ENCODE measurements at places on chromosomes 2 and 18.

DNA sequence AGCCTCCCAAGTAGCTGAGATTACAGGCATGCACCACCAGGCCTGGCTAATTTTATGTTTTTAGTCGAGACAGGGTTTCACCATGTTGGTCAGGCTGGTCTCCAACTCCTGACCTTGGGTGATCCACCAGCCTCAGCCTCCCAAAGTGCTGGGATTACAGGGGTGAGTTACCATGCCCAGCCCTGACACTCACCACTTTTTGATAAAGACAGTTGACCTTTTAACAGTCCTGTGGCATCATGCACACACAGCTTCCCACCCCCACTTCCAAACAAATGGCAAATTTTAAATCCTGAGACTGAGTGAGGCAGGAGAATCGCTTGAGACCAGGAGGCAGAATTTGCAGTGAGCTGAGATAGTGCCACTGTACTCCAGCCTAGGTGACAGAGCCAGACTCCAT is 6.2 kb upstream of the DNAJB2 start:
- DNase-seq = no peak

DNA sequence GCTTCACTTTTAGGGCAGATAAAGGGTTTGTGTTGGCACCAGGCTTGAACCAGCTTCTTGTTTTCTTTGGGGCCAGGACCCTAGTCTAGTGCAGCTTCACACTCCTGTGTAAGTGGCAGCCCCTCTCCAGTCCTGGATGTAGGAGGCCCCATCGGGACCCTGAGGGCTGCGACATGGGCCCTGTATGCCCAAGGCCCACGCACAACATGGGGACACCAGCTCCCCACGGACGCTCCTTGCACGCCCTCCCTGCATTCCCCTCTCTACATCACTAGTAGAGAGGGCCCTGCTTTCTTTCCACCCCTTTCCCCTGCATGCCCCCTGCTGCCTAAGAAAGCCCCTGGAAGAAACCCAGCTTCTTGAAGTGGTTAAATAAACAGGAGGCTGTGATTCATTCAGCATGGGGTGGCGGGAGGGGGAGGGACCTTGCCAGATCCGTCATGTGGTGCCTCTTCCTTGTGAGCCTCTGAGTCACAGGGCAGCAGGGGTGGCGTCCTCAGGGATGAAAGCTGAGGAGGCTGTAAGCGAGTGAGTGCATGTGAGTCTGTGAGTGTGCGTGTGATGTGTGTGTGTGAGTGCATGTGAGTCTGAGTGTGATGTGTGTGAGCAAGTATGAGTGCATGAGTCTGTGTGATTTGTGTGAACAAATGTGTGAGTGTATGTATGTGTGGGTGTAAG is 42.5 kb downstream of the COPS8 start:
- DNase-seq = peak; percentile 93

- peak; percentile 7 for DNase-seq
These were observed 11.8 kb downstream of the ERFE start for GRCh38 chr2:238170386-238171071.

- peak; percentile 45 for DNase-seq
These were observed 49.9 kb downstream of the MTCL1 start for GRCh38 chr18:8754995-8755960.

DNA sequence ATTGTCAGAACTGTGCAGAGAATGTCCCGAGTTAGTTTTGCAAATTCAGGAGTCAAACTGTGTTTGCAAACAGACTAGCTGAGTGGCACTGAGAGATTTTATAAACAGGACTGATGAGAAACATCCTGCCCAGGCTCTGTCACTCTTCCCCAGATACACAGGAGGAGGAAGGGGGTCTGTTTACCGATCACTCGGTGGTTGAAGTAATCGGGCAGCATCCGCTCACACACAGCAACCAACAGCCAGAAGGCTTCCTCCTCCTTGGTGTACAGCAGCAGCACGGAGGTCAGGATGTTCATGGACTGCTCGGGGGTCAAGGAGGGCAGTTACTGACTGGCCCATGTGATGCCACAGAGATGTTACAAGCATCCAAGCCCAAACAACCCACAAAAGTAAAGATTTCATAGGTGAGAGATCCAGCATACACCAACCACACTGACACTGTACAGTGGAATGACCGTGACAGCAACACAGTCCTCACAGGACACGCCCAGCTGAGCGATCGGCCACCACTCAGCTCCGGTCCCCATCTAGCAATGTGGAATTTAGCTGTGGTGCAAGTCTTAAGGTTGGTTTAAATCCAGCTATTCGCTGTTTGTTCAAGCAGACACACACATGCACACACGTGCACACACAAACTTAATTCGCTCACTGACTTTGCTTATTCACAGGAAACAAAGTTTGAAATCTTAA is 30.1 kb downstream of the RPL31 start:
- no peak for DNase-seq

- no peak for DNase-seq
These were observed 105.4 kb downstream of the ETAA1 start for GRCh38 chr2:67502346-67503065.

- no peak for DNase-seq
These were observed 30.2 kb downstream of the INSIG2 start for GRCh38 chr2:118118479-118118878.

DNA sequence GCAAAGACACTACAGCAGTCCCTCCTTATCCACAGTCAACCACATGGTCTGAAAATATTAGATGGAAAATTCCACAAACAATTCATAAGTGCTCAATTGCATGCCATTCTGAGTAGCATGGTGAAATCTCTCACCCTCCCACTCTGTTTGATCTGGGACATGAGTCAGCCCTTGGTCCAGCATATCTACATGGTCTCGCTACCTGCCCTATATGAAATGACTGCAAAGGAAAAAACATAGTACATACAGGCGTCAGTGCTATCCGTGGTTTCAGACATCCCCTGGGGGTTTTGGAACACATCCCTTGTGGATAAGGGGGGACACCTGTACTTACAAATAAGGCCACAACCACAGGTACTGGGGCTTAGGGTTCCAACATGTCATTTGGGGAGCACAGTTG is 73.7 kb downstream of the CABLES1 start:
- no peak for DNase-seq

- DNase-seq = no peak
These were observed 3.3 kb upstream of the OSBPL6 start for GRCh38 chr2:178191004-178191508.

GRCh38 chr18:41482501-41482900 is 472.5 kb upstream of the PIK3C3 start:
- DNase-seq = no peak

- DNase-seq = no peak
These were observed 16.4 kb downstream of the CRIM1 start for GRCh38 chr2:36371928-36372391.

DNA sequence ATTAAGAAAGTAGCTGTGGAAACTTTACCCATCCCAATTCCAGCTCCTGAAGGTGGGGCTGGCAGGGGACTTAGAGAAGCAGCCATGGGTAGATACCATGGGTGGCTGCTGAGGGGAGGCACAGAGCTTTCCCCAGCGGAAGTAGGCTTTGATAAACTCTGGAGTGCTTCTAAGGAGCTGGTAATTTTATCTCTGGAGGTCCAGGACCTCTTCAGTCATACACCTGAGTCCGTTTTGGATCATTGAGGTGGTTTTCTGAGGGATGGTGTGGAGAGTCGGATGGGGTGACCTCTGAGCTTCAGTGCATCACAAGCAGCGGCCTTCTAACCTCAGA is 36.7 kb upstream of the BMP10 start:
- no peak for DNase-seq

DNA sequence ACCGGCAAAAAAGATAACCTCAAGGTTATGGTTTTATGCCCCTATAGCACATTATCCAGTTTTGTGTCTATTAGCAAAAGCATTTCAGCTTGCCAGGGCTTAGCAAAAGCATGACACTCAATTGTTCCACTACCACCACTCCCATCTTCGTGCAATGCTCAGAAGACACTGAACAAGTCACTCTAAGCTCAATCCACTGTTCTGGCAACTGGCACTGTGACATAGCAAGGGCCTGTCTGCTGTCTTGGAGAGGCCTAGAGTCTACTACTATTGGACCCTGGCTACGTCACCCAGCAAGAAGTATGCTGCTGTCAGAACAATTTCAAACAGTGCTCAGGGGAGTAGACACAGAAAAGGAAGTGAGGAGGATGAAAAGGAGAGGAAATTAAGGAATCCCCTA is 103.5 kb upstream of the PPP1CB start:
- no peak for DNase-seq

DNA sequence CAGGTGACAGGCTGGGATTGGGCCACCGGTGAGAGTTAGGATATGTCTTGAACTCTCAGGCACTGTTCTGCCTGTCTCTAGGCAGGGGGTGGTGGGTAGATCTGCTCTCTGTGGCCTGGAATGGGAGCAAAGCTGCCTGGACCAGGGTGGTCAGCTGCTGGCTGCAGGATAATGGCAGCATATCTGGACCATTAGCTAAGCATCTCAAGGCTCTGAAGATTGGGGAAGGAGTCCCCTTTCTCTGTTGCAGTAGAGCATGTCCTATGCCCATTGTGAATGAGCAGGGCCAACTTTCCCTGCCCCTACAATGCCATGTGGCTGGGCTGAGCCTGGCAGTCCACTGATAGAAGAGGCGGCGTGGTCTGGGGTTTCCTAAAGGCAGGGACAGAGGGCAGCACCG is 34.6 kb downstream of the LOXHD1 start:
- DNase-seq = no peak

GRCh38 chr18:55012008-55012407 is 52.7 kb upstream of the CCDC68 start:
- DNase-seq = no peak

GRCh38 chr2:8486141-8486540 is 195.7 kb upstream of the ID2 start:
- DNase-seq = no peak

DNA sequence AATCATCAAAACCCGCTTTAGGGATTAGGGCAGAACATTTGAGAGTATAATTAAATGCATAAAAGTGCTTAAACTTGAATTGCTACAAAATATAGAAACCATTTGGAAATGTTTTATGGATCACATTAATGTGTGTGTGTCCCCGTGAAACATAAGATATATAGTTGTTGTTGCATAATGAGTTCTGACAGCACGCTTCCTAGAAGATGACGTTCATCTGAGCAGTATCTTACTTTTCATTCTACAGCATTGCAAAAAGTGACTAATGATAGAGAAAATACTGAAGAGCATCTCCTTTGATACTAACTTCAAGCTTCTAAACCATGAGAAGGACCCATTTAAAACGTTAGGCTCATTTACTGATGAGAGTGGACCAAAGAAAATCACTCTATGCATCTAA is 63.7 kb downstream of the SLC8A1 start:
- no peak for DNase-seq
